ENCODE measurements at places on chromosomes 7 and 10. TPM values are rescaled to one million over a fixed set of nuclear protein-coding genes. Genes with fewer than 3 reads are reported as not detected.

The ADRB1 gene
- 0.67 TPM for total RNA-seq

DNA sequence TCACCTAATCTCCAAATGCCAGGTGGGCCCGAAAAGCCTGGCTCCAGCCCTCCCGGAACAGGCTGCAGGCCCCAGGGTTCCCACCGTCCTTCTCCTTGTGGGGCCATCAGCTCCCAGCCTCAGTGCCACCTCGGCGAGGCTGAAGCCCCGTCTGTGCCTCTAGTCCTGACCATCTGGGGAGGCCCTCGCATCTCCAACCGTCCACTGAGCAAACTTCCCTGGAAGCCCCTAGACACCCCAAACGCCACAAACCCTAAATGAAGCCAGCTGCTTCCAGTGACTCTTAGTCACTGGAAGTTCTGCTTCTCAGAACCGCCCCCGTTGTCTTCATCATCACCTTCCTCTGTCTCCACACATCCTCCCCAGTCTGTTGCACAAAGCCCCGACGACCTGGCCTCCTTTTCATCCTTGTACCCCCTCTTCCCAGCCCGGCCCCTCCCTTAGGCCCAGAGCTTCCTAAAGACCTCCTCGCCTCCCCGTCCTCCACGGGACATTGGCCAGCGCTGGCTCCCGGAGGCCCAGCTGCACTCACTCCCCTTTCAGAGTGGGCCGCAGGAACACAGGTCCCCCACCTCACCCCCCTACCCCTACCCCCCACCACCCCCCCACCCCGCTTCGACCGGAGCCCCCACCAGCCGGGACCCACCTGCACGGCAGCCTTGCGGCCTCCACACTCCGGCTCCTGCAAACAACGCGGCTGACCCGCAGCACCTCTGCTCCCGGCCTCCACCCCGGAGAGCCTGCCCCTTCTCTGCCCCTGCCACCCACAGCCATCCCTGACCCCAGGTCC is 1.1 kb upstream of the DIP2C start:
- DNase-seq: no peak

- DNase-seq: peak; percentile 33
These were observed at the start of gene FUOM for GRCh38 chr10:133357285-133358161. FUOM (minus strand) TSS chr10:133358019; CDS start chr10:133358007, 12 bp downstream.

The TAS2R41 gene
- total RNA-seq: not detected

DNA sequence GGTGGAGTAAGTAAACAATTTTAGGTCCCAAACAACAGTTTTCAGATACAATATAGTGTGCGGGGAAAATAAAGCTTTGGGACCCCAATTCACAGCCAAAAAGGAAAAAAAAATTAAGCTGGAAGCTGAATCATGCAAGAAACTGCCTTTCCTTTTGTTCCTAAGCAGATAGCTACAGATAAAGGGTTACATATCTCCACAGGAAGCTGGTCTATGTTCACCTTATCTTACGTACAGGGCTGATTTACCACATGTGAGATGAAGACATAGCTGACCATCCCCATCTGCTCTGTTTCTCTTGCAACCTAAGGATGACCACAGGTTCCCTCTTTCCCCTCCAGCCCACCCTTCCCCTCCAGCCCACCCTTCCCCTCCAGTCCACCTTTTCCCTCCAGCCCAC is 14.2 kb upstream of the PFKP start:
- DNase-seq: no peak

GRCh38 chr10:13634207-13634606 is 47.4 kb downstream of the PRPF18 start:
- DNase-seq: peak; percentile 37

DNA sequence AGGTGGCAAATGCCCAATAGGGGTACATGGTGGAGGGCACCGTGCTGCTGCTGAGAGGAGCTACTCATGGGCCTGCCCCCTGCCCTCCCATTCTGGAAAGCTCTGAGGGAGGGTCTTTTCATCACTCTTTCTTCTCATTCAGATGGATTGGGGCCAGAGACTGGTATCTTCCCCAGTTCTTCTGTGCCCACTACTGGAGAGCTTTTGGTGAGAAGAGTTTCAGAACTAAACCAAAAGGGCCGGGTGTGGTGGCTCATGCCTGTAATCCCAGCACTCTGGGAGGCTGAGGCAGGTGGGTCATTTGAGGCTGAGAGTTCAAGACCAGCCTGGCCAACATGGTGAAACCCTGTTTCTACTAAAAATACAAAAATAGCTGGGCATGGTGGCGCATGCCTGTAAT is 12.5 kb downstream of the ADRA2A start:
- no peak for DNase-seq

The GTPBP4 gene
- 55.8 TPM for total RNA-seq

DNA sequence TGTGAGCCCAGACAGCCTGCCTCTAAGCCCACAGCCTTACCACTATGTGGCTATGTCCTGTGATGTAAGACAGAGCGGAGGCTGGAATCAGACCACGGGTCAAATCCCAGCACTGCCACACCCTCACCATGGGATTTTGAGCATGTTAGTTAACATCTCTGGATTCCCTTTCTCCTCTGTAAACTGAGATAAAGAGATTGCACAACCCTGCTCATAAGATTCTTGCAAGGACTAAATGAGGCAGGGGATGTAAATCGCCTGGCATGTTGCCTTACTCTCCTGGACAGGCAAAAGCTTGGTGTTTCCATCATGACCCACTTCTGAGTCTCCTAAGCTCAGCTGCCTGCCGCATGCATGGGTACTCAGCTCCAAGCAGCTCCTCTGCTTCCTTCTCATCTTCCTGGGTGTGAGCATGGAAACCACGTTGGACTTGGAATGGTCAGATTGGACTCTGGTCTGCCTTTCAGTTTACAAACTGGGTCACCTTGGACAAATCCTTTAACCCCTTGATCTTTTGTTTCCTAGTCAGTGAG is 41.3 kb upstream of the MTURN start:
- peak; percentile 81 for DNase-seq

DNA sequence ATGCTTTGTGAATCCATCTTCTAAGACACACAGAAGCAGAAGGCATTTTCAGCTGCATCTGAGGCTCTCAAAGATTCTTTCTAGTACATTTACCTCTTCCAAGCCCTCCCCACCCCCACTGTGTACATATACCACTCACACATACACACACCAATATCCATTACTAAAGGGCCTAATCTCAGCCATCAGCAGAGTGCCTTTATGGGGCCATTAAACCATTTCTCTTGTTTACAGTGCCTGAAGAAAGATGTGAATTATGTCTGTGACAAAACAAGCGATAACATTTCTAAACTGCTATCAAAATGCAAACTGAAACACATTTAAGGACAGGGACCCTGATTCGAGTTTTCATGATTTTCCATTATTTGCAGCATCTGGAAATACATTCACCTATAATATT is 40.0 kb downstream of the ETV1 start:
- no peak for DNase-seq

DNA sequence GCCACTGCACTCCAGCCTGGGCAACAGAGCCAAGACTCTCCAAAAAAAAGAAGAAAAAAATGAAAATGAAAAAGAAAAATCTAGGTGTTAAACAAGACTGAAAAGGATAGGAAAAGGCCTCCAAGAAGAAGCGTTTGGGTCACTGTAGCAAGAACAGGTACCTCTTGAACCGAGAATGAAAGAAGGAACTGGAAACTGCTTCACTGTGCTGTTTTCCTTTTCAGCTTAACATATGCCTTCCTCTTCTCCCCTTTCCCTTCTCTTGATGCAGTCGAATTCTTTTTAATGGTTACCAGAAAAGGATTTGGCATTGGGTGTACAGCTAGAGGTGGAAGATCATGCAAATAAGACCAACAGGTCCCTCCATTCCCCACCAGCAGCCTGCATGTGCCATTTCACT is 28.1 kb downstream of the LRRC4 start:
- DNase-seq: no peak

- DNase-seq: no peak
These were observed 14.9 kb upstream of the TES start for GRCh38 chr7:116195451-116195850.

- no peak for DNase-seq
These were observed 132.3 kb downstream of the ARHGAP22 start for GRCh38 chr10:48472501-48473069.

The OPN1SW gene
- total RNA-seq: 2.8 TPM

DNA sequence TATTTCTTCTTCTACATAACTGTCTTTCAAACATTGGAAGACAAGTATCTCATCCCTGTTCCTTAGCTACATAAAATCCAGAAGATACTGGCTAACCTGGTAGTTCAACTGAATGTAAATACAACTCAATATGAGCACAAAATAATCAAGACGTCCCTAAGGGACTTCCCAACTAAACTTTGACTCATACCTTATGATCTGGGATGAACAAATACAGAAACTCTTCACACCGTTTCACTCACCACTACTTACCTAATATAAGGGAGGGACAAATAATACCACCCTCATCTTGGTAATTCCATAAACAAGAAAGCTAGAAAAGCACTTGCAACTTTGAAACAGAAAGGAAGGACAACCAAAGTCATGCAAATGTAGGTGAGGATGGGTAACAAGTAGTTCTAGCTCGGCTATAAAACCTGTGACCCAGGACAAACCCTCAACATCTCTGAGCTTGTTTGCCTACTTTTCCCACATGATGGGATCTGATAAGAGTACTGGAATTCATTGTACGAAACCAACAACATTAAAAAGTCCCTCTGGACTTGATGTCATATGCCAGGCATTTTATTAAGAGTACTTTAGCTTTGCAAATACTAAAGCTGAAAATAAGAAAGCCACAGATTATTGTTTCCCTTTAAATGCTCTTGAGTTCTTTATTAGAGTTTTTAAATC is 121.9 kb downstream of the STRA8 start:
- no peak for DNase-seq

DNA sequence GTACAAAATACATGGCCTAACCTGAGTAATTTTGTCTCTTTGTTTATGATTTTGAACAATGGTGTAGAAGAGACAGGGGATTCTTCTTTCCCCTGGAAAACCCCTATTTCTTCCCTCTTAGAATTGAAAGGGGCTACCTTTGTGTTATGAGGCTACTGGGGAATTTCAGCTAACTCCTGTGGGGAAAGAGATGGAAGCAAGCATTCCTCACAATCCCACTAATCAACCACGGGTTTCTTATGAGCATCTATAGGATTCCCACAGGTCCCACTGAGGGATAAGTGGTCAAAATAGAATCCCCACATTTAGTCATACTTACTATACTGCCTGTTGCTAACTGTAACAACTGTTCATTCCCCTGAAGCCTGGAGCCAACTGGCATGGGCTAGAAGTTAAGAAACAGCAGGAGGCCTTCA is 32.2 kb upstream of the ITGB8 start:
- DNase-seq: peak; percentile 92

- no peak for DNase-seq
These were observed 327.3 kb upstream of the NRP1 start for GRCh38 chr10:33661580-33662336.

The GRM8 gene
- total RNA-seq: 0.72 TPM

The MKX gene
- total RNA-seq: 0.35 TPM

The GFRA1 gene
- total RNA-seq: 12.9 TPM

- DNase-seq: no peak
These were observed 2.1 kb downstream of the MTURN start for GRCh38 chr7:30136743-30137485.

The CCDC136 gene
- 5.0 TPM for total RNA-seq

GRCh38 chr7:132655131-132655727 is 79.0 kb upstream of the PLXNA4 start:
- peak; percentile 6 for DNase-seq

DNA sequence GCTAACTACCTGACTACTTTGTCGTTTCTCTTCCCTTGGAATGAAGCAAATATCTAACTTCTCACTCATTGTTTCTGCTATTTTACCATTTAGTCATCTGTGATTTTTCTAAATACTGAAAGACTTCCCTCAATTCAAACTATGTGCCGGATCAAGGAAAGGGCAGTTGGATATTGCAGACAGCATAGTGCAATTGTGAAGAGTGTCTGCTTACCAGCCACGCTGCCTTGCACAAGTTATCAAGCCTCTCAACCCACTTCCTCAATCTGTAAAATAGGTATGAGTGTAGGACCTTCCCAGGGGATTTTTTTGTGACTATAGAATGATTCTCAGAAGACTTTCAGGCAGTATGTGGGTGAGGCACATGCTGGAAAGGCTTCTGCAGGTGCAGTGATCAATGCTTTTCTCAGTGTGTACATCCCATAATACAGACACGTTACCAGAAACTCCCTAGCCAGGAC is 54.3 kb downstream of the EGFR start:
- DNase-seq: no peak

The FBXL13 gene
- total RNA-seq: 0.42 TPM

DNA sequence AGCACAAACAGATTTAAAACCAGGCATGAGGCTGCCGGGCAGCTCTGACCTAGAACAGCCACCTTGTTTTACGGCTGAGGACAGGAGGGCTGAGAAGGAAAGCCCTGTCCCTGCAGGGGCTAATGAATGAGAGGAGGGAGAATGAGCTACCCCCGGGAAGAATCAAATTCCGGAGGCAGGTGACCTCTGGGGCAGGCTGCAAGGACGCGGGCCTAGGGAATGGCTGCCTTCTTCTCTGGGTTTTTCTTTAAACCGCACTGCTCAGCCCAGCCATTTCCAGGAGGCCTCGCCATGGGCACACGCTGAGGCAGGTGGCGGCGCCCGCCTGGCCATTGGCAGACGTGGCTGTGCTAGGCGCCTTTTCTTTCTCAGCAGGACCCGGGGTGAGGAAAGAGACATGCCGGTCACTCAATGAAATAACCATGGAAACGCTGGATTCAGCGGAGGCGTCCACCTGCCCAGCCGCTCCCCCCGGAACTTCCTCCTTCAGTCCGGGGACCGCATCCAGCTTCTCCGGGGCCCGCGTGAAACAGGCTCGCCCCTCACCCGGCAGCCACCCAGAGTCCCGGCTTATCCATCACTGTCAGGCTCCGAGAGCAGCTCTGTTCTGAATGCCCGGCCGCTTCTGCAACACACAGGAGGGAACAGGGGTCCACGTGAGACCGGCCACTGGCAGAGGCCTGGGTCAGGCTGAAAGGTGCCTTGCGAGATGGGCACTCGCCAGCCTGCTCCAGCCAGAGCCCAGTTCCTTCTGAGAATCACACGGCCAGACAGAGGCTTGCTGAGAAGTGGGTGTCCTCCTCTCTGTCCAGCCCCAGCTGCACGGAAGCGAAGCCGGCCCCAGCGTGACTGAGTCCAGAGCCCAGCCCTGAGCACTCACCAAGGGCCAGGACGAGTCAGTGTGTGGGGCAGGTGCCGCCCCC is 82.1 kb downstream of the PDGFA start:
- no peak for DNase-seq

- no peak for DNase-seq
These were observed 171.0 kb upstream of the FOXP2 start for GRCh38 chr7:114243646-114244045.

The MAD1L1 gene
- 41.3 TPM for total RNA-seq

DNA sequence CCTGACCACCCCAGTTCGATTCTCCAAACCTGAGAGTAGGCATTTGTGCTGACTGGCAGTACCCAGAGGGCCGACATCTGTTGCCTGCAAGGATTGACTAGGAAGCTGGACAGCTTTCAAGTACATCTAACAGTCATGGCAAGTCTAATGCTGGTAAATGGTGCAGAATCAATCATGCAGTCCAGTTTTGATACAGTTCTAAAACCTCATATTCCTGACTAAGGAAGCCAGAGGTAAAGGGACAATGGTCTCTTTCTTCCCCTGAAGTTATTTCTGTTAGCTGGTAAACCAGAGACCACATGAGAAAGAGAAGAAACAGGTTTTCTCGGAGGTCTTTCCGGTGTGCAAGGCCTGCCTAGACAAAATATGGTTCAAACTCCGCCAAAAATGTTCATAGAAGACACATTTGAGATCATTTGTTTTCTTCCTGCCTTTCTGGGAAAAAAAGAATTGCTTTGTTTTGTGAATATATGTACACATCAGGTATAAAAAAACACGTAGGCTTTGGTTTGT is 97.1 kb downstream of the WDR37 start:
- no peak for DNase-seq

The THNSL1 gene
- total RNA-seq: 5.4 TPM

The PIP gene
- not detected for total RNA-seq

Measured in myocyte (in vitro differentiated cells).